Type B pancreatic cell (in vitro differentiated cells): ENCODE measurements at places on chromosomes 12 and 14.
A peak's percentile ranks its signal among the peaks of the same experiment; 100 is the strongest.

- H3K4me1 ChIP-seq, result peaks cover 16% of the 10 kb centered on the region
- no peak overlapping the region for H3K27ac ChIP-seq
- no peaks in the 10 kb centered on the region for H3K36me3 ChIP-seq
- no peak overlapping the region for H3K4me3 ChIP-seq
Observed at GRCh38 chr14:101635749-101636560, 74.7 kb downstream of the DIO3 start.

GRCh38 chr14:92486881-92487280 is 26.7 kb upstream of the RIN3 start:
- no peak for DNase-seq
- peaks cover 19% of the 10 kb centered on the region for H3K4me1 ChIP-seq
- H3K27me3 ChIP-seq, result peaks cover 6% of the 10 kb centered on the region
- no peak overlapping the region for H3K27ac ChIP-seq

- no peak overlapping the region for H3K27ac ChIP-seq
- H3K27me3 ChIP-seq, result peaks cover 3% of the 10 kb centered on the region
Observed at GRCh38 chr12:68200854-68201253, 24.8 kb downstream of the IL26 start.

- DNase-seq, result no peak
- H3K27ac ChIP-seq, result no peak overlapping the region
- no peaks in the 10 kb centered on the region for H3K36me3 ChIP-seq
- H3K27me3 ChIP-seq, result no peaks in the 10 kb centered on the region
- no peaks in the 10 kb centered on the region for H3K4me1 ChIP-seq
Observed at GRCh38 chr12:44286821-44287505, 451.1 kb downstream of the TMEM117 start.

DNA sequence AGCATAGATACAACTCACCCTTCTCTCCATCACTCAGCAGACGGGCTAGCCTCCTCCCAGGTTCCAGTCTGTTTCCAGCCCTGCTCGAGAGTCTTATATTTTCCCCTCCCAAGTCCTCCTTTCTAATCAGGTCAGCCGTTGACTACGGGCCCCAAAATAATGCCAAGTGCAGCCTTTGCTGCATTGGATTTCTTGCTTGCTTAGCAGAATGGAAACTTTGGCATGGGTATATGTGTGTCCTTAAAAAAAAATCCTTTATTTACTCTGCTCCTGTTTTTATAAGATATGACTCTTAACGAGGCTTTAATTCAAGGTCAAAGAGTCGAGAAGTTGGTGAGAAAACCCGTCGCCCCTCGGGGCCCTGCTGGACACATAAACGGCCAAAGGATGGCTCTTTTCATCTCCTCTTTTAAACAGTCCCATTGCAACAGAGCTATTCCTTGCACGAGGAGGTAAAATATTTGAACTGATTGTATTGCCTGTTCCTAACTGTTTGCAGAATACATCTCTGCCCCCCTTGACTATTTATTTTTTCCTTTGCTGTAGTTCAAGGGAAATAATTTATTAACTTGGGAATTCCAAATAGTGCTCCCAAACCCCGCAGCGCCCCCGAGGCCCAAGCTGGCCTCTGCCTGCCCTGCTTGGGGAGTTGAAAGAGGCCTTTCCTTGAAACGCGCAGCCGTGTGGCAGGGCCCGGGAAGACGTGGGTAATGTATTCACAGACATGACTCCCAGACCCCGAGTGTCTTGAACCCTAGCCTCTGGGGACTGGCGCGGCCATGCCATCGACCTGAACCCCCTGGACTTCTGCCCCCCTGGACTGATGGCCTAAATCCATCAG is 156.5 kb upstream of the MYL2 start:
- no peak overlapping the region for H3K27ac ChIP-seq
- no peak for DNase-seq
- no peak overlapping the region for H3K4me3 ChIP-seq
- H3K36me3 ChIP-seq, result no peaks in the 10 kb centered on the region
- peaks cover 8% of the 10 kb centered on the region for H3K27me3 ChIP-seq
- H3K4me1 ChIP-seq, result peaks cover 19% of the 10 kb centered on the region

- H3K27me3 ChIP-seq, result no peaks in the 10 kb centered on the region
- peaks cover 22% of the 10 kb centered on the region for H3K4me1 ChIP-seq
- H3K36me3 ChIP-seq, result no peaks in the 10 kb centered on the region
- DNase-seq, result no peak
- no peak overlapping the region for H3K27ac ChIP-seq
Observed at GRCh38 chr12:100166232-100166631, 23.6 kb upstream of the BLTP3B start.

GRCh38 chr12:67331123-67331522 is 62.0 kb downstream of the CAND1 start:
- no peaks in the 10 kb centered on the region for H3K27me3 ChIP-seq
- H3K4me3 ChIP-seq, result no peak overlapping the region
- DNase-seq, result no peak
- H3K27ac ChIP-seq, result no peak overlapping the region
- H3K4me1 ChIP-seq, result no peaks in the 10 kb centered on the region

GRCh38 chr14:90551070-90551704 is 154.4 kb downstream of the CALM1 start:
- no peak for DNase-seq
- H3K4me1 ChIP-seq, result peaks cover 26% of the 10 kb centered on the region
- H3K4me3 ChIP-seq, result no peak overlapping the region
- H3K36me3 ChIP-seq, result peaks cover 3% of the 10 kb centered on the region
- H3K27ac ChIP-seq, result no peak overlapping the region
- no peaks in the 10 kb centered on the region for H3K27me3 ChIP-seq

GRCh38 chr14:84581041-84581440 is 948.9 kb upstream of the FLRT2 start:
- H3K4me3 ChIP-seq, result no peak overlapping the region
- no peak overlapping the region for H3K27ac ChIP-seq
- H3K36me3 ChIP-seq, result no peaks in the 10 kb centered on the region
- H3K27me3 ChIP-seq, result no peaks in the 10 kb centered on the region

- no peak overlapping the region for H3K27ac ChIP-seq
- H3K4me3 ChIP-seq, result peak overlapping the region; percentile 74
- DNase-seq, result no peak
- peaks cover 39% of the 10 kb centered on the region for H3K4me1 ChIP-seq
- H3K27me3 ChIP-seq, result peaks cover 92% of the 10 kb centered on the region
Observed at GRCh38 chr14:60640859-60641741, 8.2 kb downstream of the SIX1 start.

DNA sequence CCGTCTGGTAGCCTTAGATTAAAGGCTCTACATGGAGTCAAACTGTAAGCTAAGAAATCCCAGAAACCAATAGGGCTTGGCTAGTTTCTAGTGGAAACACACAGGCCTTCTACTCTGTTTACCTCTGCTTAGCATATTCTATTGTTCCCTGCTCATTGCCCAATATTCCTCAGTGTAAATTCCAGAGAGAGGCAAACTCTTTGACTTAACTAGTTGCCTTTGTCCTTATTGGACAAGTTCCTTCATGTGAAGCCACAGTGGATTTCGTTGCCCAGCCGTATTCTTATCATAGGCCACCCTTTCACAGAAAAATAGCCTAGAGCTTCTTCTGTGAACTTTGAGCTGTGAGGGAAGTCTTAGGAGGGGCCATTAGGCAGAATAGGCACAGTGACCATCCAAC is 186.1 kb downstream of the PLCZ1 start:
- H3K4me3 ChIP-seq, result no peak overlapping the region
- DNase-seq, result no peak
- H3K36me3 ChIP-seq, result peaks cover 5% of the 10 kb centered on the region
- no peaks in the 10 kb centered on the region for H3K27me3 ChIP-seq
- H3K27ac ChIP-seq, result no peak overlapping the region

- peaks cover 3% of the 10 kb centered on the region for H3K36me3 ChIP-seq
- DNase-seq, result peak; percentile 55
- H3K27ac ChIP-seq, result no peak overlapping the region
- peaks cover 21% of the 10 kb centered on the region for H3K4me1 ChIP-seq
- H3K27me3 ChIP-seq, result peaks cover 56% of the 10 kb centered on the region
- H3K4me3 ChIP-seq, result peak overlapping the region; percentile 91
Observed at GRCh38 chr14:76762411-76763095, 1.3 kb downstream of the VASH1 start.

DNA sequence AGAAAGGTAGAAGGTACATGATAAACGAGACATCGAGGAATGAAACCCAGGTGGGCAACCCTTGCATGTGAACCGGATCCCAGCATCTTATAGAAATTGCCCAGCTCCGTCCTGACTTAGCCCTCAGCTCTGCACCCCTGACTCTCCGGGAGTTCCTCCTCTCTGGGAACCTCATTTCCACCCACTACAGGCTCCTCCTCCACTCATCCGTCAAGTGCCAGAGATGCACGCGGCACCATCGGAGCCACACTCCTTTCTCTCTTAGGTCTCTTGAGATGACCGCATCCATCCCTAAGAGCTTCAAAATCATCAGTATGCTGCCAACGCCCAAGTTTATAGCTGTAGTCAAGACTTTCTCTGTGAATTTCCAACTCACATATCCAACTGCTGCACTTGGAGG is 84.7 kb downstream of the TTC7B start:
- no peak overlapping the region for H3K27ac ChIP-seq
- H3K4me1 ChIP-seq, result peaks cover 13% of the 10 kb centered on the region
- H3K36me3 ChIP-seq, result peaks cover 17% of the 10 kb centered on the region
- no peaks in the 10 kb centered on the region for H3K27me3 ChIP-seq
- peak; percentile 18 for DNase-seq

DNA sequence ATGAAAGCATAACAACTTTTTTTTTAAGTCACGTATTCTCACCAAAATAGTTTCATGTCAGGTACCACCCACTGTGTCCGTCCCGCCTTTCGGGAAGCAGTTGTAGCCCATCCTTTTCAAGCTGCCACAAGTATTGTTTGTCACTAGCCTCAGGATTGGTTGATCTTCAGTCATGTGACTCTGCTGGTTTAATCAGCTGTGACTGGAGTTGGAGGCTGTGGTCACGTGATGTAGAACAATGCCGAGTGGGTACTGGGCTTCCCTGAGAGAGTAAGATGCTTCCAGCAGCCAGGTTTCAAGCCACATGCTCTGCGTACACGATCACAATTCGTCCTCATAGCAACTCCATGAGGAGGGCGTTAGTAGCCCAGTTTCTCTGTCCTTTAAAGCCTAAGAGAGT is 83.0 kb upstream of the WSCD2 start:
- H3K27me3 ChIP-seq, result peaks cover 26% of the 10 kb centered on the region
- H3K4me3 ChIP-seq, result no peak overlapping the region
- H3K4me1 ChIP-seq, result peaks cover 33% of the 10 kb centered on the region
- DNase-seq, result no peak
- H3K36me3 ChIP-seq, result no peaks in the 10 kb centered on the region

- peaks cover 32% of the 10 kb centered on the region for H3K4me1 ChIP-seq
- H3K27ac ChIP-seq, result peak overlapping the region; percentile 96
- DNase-seq, result no peak
- no peaks in the 10 kb centered on the region for H3K27me3 ChIP-seq
Observed at GRCh38 chr12:48717252-48717695, 767 bp upstream of the CCNT1 start.

DNA sequence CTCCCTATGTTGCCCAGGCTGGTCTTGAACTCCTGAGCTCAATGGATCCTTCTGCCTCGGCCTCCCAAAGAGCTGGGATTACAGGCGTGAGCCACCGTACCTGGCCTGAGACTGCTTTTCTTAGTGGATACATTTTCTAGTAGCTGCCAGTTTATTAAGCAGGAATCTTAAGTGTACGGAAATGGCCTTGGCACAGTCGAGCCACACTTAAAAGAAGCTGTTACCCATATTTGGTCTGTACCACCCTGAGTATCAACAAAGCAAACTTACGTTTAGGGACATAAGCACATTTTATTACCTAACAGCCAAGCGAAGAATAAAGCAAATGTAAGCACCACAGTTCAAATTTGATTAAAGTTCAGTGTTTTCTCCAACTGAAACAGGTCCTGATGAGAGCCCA is 50.7 kb upstream of the NR2C1 start:
- peaks cover 9% of the 10 kb centered on the region for H3K36me3 ChIP-seq
- no peak overlapping the region for H3K4me3 ChIP-seq
- H3K4me1 ChIP-seq, result no peaks in the 10 kb centered on the region
- H3K27ac ChIP-seq, result no peak overlapping the region
- DNase-seq, result no peak
- no peaks in the 10 kb centered on the region for H3K27me3 ChIP-seq

GRCh38 chr12:69129564-69129963 is 109.8 kb upstream of the CPSF6 start:
- H3K27ac ChIP-seq, result no peak overlapping the region
- H3K36me3 ChIP-seq, result no peaks in the 10 kb centered on the region
- no peaks in the 10 kb centered on the region for H3K27me3 ChIP-seq
- no peak overlapping the region for H3K4me3 ChIP-seq
- H3K4me1 ChIP-seq, result no peaks in the 10 kb centered on the region
- no peak for DNase-seq

- H3K27me3 ChIP-seq, result peaks cover 32% of the 10 kb centered on the region
- DNase-seq, result no peak
- H3K36me3 ChIP-seq, result no peaks in the 10 kb centered on the region
- H3K27ac ChIP-seq, result peak overlapping the region; percentile 73
- H3K4me3 ChIP-seq, result peak overlapping the region; percentile 44
Observed at GRCh38 chr12:40697566-40698259, 5.5 kb downstream of the CNTN1 start.

DNA sequence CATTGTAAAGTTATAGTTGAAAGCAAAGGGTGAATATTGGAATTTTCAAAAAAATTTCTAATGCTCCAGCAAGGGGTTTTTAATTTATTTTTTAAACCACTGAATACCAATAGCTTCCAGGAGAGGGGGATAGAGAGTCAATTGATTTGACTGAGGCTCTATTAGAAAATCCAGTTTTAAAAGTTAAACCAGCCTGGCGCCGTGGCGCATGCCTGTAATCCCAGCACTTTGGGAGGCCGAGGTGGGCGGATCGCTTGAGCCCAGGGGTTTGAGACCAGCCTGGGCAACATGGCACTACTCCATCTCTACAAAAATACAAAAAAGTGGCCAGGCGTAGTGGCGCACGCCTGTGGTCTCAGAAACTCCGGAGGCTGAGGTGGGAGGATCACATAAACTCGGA is 150.1 kb downstream of the SLC38A4 start:
- H3K4me3 ChIP-seq, result no peak overlapping the region
- no peak for DNase-seq
- peaks cover 7% of the 10 kb centered on the region for H3K4me1 ChIP-seq

DNA sequence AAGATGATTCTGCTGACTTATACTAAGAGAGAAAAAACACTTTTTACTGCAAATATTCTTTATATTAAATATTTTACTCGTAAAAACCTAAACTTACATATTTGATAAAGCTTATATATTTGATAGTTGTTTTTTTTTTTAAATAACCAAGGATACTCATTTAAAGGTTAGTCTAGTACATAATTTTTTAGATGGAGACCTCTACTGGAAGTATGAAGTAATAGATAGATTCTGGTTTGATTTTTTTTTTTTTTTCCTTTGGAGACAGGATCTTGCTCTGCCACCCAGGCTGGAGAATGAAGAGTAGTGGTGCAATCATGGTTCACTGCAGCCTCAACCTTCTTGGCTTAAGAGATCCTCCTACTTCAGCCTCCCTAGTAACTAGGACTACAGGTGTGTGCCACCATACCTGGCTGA is 16.4 kb downstream of the ARID2 start:
- H3K27me3 ChIP-seq, result no peaks in the 10 kb centered on the region
- H3K27ac ChIP-seq, result no peak overlapping the region
- DNase-seq, result no peak
- H3K4me3 ChIP-seq, result no peak overlapping the region
- H3K4me1 ChIP-seq, result no peaks in the 10 kb centered on the region
- peaks cover 45% of the 10 kb centered on the region for H3K36me3 ChIP-seq
